ENCODE measurements at places on chromosomes 7 and 10. TPM values are rescaled to one million over a fixed set of nuclear protein-coding genes. Genes with fewer than 3 reads are reported as not detected.

- peak; percentile 45 for DNase-seq
Observed at GRCh38 chr10:46284286-46285229, 2.2 kb upstream of the ANTXRL start.

DNA sequence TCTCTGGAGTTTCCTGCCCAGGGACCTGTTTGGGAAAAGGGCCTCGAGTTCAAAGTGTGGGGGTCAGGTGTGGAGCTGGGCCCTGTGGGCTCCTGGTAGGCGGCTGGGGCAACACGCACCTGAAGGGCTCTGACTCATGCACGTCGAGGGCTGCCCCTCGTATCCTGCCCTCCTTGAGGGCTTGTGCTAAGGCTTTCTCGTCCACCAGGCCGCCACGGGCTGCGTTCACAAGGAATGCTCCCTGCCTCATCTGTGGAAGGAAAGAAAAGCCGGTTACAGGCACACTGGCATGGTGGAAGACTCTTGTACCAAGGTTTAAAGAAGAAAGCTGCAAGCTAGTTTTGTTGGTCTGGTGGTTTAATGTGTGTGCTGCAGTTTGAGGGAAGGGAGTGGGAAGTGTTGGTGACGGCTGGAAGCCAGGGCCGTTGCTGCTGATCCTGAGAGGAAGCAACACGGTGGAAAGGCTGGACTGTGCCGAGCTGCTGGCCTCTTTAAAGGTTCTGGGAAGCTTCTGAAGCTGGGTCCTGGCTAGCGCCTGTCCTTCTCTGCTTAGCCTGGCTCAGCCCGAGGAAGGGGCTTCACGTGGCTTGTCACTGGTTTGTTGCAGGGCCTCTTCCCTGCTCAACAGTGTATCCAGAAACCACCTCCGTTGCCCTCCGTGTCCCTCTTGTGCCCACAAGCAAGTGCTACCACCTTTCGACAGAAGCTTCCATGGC lies 52.0 kb downstream of the ZRANB1 start:
- DNase-seq: no peak

Gene HOXA1
- 0.77 TPM for polyA plus RNA-seq

Gene FAM237B
- polyA plus RNA-seq: 0.06 TPM

Gene FXYD4
- polyA plus RNA-seq: 1.1 TPM
